ENCODE measurements at places on chromosomes 16 and 17.

DNA sequence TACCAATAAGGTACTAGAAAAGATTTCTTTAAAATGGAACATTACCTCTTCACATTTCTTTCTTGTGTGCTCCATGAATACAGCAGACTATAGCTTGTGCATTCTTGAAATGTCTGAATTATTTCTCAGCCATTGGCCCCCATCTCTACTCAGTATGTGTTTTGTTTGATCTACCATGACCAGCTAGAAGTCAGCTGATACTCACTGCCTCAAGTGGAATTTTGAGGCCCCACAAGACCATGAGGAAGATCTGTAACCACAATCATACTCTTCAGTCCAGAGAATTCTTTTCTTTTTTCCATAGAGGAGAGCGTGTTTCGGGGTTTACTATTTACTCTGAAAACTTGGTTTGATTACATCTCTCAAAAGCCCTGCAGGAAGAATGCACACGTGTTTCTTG, 319.1 kb downstream of the TOX3 start:
- no peak for DNase-seq

DNA sequence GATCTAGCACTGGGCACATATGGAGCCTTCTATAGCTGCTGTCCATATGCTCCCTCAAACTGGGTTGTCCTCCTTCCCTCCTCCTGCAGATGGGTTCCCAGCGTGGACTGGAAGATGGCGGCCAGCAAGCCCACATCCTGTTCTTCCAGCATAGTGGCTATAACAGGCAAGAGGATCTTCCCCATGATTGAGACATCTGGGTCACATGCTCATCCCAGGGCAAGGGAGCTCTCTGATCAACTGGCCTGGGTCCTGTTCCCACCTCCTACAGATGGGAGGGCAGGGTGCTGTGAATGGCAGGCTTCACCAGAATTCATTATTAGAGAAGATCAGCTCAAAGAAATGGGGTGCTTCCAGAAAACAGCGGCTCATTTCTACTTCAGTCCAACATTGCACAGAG, 210.2 kb downstream of the PARN start:
- no peak for DNase-seq

- no peak for DNase-seq
These were observed 683.5 kb downstream of the MAF start for GRCh38 chr16:78916928-78917545.

- DNase-seq: no peak
These were observed 116.5 kb downstream of the ZNF423 start for GRCh38 chr16:49739381-49739780.

GRCh38 chr17:48529683-48530009, 1.2 kb downstream of the HOXB1 start:
- DNase-seq: no peak

GRCh38 chr17:59810894-59811153, 81.9 kb downstream of the TUBD1 start:
- DNase-seq: no peak

GRCh38 chr16:31357324-31358109, 2.5 kb downstream of the ITGAX start:
- no peak for DNase-seq

- DNase-seq: no peak
These were observed 9.1 kb downstream of the TFAP4 start for GRCh38 chr16:4263504-4264436.

GRCh38 chr17:40590742-40591141, 25.5 kb upstream of the CCR7 start:
- no peak for DNase-seq
